H9 (cell line): ENCODE measurements at places on chromosomes 11 and 22. TPM values are rescaled to one million over a fixed set of nuclear protein-coding genes. Genes with fewer than 3 reads are reported as not detected.

GRCh38 chr22:36942556-36942955, 29.1 kb downstream of the CSF2RB start:
- DNase-seq = no peak

DNA sequence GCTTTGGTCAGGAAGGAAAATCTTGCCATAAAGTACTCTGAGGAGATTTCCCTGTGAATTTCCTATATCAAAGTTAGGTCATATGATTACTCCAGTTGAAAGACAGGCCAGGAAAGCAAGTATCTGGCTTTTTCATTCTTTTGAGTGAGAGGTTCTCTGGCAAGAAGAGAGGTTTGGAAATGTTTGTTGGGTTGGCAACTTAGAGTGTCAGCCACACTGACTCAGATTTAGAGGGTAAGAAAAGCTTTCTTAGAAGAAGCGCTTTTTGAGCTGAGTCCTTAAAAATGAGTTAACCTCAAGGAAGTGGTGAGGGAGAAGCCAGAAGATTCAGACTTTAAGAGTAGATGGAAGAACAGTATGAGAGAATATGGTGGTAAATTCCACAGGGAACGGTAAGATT, 86.1 kb upstream of the BDNF start:
- DNase-seq = no peak

- DNase-seq = no peak
Observed at GRCh38 chr11:95100856-95101507, 11.3 kb downstream of the ENDOD1 start.

GRCh38 chr11:82858556-82859091, 41.6 kb downstream of the PRCP start:
- no peak for DNase-seq

GRCh38 chr22:36447632-36448031, 33.8 kb downstream of the TXN2 start:
- DNase-seq = no peak

GRCh38 chr11:66720223-66720898, 8.7 kb downstream of the SPTBN2 start:
- peak; percentile 93 for DNase-seq

- DNase-seq = no peak
Observed at GRCh38 chr11:110475671-110476070, 45.9 kb downstream of the FDX1 start.

DNA sequence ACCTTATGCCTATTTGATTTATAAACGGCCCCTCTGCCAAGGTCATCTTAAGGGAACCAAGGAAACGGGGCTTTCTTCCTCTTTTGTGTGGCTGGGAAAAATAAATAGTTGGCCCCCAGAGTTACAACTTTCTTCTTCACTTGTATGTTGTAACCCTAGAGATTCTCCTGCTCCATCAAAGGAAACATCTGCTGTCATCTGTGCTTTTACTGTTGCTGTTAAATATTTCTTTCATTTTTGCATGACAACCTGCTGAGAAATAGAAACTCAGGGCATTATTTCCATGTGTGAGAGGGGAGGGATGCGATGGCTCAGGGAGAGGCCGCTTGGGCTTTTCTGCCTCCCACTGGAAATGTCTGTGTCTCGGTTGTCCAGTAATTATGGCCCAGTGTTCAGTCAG, 21.8 kb upstream of the CDC42EP2 start:
- DNase-seq = no peak

DNA sequence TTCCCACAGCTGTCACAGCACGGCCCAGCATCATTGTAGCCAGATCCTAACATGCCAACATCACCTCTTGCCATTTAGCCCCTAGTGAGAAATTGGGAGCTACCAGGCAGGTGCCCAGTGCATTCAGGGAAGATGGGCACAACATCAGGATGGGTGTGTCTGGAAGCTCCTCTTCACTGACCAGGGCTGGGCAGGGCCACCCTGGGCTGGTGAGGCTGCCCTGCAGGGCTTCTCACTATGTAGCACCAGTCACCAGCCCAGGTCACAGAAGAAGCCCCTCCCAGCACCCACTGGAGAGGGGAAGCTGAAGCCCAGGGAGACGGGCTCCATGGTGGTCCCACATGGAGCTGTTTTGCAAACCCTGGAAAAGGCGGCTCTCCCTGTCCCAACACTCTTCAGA, 13.9 kb downstream of the ZNF74 start:
- peak; percentile 23 for DNase-seq

- no peak for DNase-seq
Observed at GRCh38 chr11:10526974-10527918, 13.7 kb downstream of the RNF141 start.

GRCh38 chr11:33544593-33545373, 155.8 kb downstream of the C11orf91 start:
- DNase-seq = no peak

DNA sequence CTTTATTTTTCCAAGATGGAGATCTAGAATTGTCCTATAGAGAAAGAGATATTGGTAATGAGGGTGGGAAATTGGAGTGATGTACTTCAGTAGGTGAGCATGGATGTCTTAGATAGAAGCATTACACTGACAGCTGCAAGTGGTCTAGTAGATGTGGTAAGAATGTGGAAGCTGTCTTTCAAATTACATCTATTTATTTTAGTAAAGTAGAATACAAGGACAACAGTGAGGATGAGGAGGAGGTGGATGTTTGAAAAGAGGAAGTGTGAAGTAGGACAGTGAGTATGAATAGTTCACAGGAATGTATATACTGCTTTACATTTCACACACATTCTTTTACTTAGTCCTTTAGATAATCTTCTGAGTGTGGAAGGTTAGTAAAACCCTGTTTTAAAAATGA, 64.2 kb downstream of the HIPK3 start:
- DNase-seq = no peak

- DNase-seq = no peak
Observed at GRCh38 chr11:29272019-29272654, 744.7 kb downstream of the KCNA4 start.

The STARD10 gene
- total RNA-seq = 24.4 and 24.7 TPM in 2 replicates

The ANO5 gene
- total RNA-seq = 3.4 and 3.7 TPM in 2 replicates

The DKK3 gene
- total RNA-seq = 16.2 and 17.1 TPM in 2 replicates

The POU2AF2 gene
- total RNA-seq = not detected in 2 replicates

The SNX32 gene
- total RNA-seq = 0.88 and 1.2 TPM in 2 replicates

The SCGB1A1 gene
- not detected in 2 replicates for total RNA-seq

The HORMAD2 gene
- total RNA-seq = not detected in 2 replicates

The RNF214 gene
- 25.4 and 26.0 TPM in 2 replicates for total RNA-seq

The FREY1 gene
- 2.1 and 2.2 TPM in 2 replicates for total RNA-seq

The SCGB2A2 gene
- not detected in 2 replicates for total RNA-seq
